Effector CD4-positive, alpha-beta T cell (primary cell): ENCODE measurements at places on chromosomes 13 and 19.

DNA sequence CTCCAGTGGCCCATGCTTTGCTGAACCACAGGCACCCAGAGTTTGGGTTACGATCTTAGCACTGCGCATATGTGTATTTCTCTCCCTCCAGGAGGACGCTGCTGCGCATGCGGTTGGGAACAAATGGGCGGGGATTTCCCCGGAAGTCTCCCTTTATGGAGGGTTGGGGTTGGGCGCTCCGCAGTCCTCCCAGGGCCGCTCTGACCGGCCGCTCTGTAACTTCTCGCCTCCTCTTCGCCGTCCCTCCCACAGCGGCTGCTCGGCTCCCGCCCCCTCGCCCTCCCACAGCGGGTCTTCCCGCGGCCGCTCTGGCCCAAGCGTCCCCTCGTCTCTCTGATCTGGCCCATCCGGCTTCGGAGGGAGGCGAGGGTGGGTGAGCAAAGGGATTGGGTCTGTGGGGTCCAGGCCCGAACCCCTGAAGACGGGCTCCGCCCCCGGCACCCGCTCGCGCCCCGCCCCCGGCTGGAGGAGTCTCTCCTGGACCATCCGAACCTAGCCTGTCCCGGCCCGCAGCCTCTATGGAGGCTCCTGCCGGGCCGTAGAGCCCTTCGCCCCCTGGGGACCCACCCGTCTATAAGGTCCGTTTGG, at the start of gene MEGF8:
Gene MEGF8 (plus strand): TSS at position 328 of the 588 bp plus-strand sequence. CDS start 609 bp downstream, outside the sequence.
- peak; percentile 96 for DNase-seq

DNA sequence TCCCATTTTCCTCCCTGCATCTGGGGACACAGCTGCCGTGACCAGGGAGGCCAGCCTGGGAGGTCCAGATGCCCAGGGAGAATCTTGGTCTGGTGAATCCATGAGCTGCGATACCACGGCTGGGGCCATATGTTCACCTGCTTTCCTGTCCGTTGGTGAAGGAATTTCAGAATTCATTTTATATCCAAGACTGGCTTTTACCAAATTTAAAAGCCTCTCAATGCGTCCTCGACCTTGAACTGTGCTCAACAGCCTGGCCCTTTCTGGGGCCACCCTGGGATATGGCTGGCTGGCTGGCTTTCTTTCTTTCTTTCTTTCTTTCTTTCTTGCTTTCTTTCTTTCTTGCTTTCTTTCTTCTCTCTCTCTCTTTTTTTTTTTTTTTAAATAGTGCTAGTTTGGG, 22.2 kb upstream of the GDF15 start:
- DNase-seq, result no peak

- DNase-seq, result no peak
Observed at GRCh38 chr13:53092931-53093330, 64.3 kb downstream of the OLFM4 start.

- DNase-seq, result no peak
Observed at GRCh38 chr13:27425158-27425917, 919 bp downstream of the GTF3A start.

DNA sequence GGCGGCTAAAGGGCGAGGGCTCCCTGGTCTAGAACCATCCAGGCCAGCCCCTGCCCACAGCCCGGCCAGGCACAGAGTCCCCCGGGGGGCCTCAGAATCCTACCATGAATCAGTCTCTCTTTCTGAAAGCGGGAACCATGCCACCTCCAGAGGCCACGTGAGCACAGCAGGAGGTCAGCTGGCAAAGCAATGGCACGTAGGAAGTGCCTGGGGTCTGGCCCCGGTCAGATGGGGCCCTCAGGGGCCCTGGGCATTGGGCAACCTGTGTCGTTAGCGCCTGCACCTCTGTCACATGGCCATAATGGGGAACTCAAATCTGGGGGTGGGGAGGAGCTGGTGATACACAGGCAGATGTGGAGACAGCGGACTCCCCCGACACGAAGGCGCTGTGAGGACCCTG, 8.8 kb downstream of the MFSD12 start:
- DNase-seq, result no peak

DNA sequence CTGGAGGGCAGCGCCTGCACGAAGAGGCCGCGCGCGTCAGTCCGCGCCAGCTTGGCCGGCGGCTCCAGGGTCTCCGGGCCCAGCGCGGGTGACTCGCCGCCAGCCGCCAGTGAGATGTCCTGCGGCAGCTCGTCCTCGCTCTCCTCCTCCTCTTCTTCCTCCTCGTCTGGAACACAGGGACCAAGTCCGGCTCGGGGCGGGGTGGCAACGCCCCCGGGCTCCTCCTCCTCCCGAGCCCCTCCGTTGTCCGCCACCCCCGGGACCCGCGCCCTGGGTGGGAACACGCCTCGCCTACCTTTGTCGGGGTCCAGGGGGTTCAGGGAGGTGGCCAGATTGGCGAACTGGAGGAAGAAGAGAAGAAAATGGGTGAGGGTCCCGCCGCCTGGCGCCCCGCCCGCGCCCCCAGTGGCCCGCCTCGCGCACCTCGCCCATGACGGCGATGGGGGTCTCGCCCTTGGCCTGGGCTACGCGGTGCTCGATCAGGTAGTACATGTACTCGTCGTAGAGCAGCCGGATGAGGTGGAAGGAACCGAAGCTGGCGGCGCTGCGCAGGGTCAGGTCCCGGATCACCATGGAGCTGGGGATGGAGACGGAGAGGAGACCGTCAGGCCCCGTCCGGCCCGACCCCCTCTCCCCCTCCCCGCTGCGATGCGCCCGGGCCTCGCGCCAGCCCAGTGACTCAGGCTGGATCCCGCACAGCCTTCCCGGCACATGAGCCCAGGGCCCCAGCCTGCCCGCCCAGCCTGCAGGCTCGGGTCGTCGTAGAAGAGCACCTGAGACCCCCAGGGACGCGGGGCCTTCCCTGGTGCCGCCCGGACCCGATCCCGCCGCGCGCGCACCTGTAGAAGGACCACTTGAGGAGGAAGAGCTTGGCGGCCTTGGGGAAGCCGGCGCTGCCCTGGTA, 10.6 kb downstream of the DCAF15 start:
- DNase-seq, result no peak

GRCh38 chr13:26698392-26699196, 62.0 kb downstream of the GPR12 start:
- peak; percentile 62 for DNase-seq

- DNase-seq, result no peak
Observed at GRCh38 chr13:112468069-112468468, 91.9 kb downstream of the SPACA7 start.

DNA sequence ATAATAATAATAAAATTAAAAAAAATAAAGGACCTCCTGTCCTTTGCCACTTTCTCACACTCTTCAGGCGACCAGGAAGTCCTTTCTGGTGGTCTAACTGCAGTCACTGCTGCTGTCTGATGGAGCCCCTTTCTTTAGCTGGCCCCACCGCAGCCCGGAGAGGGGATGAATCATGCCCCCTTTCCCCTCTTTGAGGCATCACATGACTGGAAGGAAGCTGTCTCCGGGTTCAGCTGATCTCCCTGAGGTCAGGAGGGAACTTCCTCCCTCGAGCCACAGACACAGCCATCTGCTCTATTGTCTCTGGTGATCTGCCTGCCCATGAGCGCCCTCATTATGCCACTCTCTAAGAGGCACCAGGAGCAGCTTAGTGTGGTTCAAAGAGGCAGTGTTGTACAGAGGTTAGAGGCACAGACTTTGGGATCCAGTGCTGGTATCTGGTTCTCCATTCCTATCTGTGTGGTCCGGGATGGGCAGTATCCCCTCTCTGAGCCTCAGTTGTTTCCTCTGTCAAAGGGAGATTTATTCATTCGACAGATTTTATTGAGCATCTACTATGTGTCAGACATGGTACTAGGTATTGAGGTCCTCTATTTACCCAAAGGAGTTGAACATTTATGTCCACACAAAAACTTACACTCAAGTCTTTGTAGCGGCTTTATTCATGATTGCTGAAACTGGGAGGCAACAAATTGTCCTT, 30.0 kb downstream of the VAV1 start:
- DNase-seq, result peak; percentile 64

DNA sequence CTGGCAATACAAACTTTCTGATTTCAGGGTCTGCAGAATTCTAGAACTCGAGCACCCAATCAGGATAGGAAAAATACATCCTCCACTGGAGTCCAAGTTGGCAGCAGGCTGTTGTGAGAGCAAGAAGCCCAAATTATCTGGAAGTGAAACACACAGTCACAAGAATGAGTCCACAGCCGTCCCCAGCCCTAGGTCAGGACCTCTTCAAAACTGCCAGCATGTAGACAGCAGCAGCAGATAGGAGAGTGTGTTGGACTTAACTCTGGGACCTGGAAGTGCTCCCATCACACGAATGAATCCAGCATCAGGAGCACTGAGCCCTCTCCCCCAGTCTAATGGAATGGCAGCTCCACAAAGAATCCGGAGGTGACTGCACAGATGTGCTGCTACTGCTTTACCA, 420.7 kb downstream of the OXGR1 start:
- DNase-seq, result no peak

DNA sequence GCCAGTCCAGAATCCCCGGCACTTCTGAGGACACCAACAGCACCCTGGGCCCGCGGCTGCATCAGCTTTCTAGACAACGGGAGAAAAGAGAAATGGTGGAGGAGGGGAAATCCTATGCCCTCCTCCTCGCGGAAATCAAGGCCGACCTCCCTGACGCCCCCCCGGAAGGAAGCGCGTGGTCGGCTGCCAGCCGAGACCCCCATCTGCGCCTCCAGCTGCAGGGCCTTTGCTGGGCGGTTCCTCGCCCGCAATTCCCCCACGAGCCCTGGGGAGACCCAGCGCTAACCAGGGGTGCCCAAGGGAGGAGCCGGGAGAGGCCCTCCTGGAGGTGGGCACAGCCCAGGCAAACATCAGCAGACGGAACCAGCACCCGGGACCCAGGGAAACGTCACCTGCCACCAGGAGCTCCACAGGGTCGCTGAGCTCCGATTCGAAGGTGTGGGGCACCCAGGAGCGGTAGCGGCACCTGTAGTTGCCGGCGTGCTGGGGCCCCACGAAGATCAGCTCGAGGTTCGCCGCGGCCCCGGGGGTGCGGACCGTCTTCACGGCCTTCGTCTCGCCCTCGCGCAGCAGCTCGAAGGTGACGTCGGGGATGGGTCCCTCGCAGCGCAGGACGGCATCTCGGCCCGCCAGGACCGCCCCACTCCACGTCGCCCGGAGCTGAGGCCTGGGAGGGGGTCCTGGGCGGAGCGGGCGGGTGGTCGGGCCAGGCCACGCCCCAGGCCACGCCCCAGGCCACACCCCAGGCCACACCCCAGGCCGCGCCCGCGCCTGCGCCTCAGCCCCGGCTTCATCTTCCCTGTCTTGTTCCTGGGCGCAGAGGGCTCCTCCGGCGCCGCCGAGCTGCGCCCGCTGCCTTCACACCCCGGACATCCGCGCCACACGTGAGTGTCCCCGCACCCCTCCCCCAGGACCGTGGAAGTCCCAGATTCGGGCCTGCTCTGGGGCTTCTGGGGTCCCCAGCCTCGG, 6.0 kb downstream of the A1BG start:
- peak; percentile 43 for DNase-seq

GRCh38 chr13:46982856-46983582, 86.2 kb upstream of the HTR2A start:
- no peak for DNase-seq

DNA sequence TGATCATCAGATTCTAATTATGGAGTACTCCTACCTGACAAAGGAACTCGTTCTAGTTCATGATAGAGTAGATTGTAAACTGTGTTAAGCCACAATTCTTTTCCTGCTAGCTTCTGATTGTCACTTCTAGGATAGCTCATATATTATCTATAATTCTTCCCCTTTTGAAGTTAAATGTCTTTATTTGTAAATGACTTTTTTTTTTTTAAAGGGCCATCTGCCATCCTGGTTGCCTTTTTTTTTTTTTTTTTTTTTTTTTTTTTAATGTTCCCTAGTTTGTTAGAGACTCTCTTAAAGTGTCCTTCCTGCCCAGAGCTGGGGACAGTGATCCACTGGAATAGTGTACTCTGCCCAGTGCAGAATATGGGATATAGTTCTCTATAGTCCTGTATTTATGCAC, 4.3 kb downstream of the CHAMP1 start:
- DNase-seq, result no peak

DNA sequence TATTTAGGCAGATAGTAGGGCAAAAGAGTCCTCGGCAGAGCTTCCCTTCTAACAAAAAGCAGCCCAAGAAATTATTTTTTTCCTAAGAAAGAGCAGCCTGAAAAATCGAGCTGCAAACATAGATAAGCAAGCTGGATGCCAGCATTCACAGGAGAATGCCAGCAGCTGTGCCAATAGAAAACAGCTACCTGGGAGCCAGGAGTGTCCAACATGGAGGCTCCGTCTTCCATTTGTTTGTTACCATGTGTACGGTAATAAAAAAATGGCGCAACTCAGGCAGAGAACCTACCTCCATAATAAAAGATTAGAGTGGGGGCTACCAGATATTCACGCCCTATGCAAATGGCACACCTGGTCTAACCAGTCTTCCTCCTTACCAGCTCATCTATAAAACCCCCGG, 77.6 kb upstream of the IPO5 start:
- DNase-seq, result no peak

GRCh38 chr13:38564256-38565150, 122.4 kb upstream of the FREM2 start:
- no peak for DNase-seq

DNA sequence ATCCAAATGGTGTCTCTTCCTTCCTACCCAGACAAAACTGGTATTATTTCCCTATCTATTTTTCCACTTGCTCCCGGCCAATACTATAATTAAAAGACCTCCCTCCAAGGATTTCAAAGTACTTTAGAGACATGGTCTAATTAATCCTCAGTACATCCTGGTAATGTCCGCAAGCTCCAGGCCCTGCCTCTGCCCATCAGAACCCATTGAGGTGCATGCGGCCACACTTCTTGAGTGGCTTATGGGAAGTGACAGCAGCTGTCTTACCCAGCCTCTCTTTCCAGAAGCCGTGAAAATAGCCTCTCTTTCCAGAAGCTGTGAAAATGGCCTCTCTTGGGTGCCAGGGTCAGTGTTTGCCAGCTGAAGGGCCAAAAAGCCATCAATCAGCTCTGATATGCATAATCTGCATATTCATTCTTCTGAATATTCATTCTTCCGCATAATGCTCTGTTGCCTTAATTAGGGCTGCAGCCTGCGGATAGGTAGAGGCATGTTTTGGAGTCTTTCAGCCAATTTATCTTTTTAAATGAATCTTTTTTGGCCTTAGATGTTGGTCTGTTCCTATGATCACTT, 148.4 kb upstream of the TMTC4 start:
- no peak for DNase-seq

DNA sequence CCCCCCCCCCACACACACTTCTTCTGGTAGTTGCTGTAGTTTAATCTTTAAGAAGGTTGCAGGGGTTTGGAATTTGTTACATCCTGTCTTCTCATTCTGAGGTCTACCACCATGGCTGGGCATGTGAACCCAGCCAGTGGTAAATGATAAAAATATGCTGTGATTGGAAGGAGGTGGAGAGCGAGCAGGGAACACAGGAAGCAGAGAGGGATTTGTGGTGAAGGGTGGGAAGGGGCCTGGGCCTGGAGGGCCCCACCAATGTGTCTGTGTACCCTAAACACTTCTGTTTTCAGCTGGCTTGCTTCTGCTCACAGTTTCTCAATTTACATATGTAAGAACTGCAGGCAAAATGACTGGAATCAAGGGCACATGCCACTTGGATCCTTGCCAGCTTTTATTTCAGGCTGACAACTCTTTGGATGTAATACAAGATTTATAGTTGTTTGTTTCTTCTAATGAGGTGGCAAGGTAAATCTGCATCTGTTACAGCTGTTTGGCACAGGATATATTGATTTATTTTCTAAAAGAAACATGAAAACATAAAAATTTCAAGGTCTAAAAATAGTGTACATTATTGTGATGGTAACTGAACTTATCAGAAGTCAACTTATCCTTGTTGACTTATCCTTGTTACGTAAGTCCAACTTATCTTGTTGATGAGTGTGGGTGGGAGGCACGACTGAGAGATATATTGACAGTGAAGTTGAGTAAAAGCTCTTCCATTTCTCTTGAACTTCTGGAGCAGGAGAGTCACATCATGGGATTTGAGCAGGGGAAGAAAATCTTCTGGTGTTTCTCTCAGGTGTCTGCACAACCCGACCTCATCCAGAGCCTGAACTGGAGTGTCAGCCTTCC, 313.2 kb downstream of the SHISA2 start:
- DNase-seq, result no peak
